ENCODE measurements at places on chromosomes 6 and 20. TPM values are rescaled to one million over a fixed set of nuclear protein-coding genes. Genes with fewer than 3 reads are reported as not detected.

Gene ZBTB22
- 22.8 TPM for total RNA-seq

Gene SLC23A2
- total RNA-seq: 43.7 TPM

Gene DZANK1
- 10.6 TPM for total RNA-seq

Gene RAB32
- total RNA-seq: 22.2 TPM

Gene MYLK2
- 0.22 TPM for total RNA-seq

Gene TBXT
- not detected for total RNA-seq

Gene FILIP1
- 2.2 TPM for total RNA-seq

Gene STAU1
- 161 TPM for total RNA-seq

Gene CD83
- total RNA-seq: 4.7 TPM

Gene COX4I2
- 3.8 TPM for total RNA-seq

Gene SYCP2
- 6.9 TPM for total RNA-seq

DNA sequence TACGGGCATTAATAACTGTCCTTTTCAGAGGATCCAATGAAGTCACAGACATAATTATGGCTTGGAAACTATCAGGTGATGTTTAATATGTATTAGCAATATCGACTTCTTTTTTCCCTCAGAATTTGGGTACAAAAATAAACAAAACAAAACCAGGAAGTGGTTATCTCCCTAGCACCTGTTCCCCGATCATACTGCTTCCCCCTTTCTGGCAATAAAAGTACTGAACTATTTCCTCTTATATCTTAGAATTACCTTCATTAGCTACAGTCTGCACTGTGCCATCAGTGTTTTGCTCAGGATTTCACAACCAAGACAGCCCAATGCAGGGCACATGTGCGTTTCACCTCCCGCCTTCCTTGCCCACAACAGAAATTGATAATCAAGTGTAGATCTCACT, 216.9 kb upstream of the BTBD3 start:
- H3K4me3 ChIP-seq: no peak overlapping the region
- no peaks in the 10 kb centered on the region for H3K36me3 ChIP-seq
- no peak overlapping the region for H3K27ac ChIP-seq
- DNase-seq: no peak
- H3K27me3 ChIP-seq: no peaks in the 10 kb centered on the region
- H3K4me1 ChIP-seq: no peaks in the 10 kb centered on the region

DNA sequence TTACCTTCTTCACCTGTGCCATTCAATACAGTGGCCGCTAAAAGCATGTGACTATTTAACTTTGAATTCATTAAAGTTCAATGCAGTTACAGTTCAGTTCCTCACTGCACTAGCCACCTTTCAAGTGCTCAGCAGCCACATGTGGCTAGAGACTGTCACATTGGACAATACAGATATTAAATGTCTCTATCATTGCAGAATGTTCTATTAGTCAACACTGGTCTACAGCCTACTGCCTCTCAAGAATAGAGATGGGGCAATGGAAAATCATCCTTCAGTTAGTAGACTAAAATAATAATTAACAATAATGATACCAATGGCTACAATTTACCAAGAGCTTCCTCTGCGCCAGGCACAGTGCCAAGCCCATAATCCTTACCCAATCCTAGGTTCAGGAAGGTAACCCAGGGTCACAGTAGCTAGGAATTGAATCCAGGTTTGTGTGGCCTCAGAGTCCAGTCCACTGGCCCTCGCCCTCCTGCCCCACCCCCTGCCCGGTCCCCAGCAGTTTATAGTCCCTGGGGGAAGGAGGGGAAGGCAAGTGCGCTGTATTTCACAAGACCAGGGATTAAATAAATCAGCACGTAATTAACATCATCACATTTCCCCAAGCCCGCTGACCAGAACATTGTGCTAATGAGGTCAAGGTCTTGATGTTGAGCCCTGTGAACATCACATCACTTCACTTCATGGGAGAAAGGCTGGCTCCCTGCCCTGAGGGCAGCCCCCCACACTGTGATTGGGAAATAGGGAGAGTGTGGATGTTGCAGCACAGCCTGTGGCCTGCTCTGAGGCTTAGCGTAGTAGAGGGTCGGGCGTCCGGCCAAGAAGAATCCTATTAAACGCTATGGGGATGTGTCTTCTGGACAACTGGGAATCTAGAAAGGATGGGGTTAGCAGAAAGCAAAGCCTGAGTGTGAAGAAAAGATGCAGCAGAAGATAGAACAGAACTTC, 147.2 kb downstream of the VEGFA start:
- peak overlapping the region; percentile 50 for H3K27ac ChIP-seq
- DNase-seq: peak; percentile 30
- H3K27me3 ChIP-seq: no peaks in the 10 kb centered on the region
- H3K4me1 ChIP-seq: peaks cover 66% of the 10 kb centered on the region
- no peaks in the 10 kb centered on the region for H3K36me3 ChIP-seq
- H3K4me3 ChIP-seq: no peak overlapping the region

- no peaks in the 10 kb centered on the region for H3K36me3 ChIP-seq
- no peaks in the 10 kb centered on the region for H3K27me3 ChIP-seq
- H3K4me3 ChIP-seq: no peak overlapping the region
- no peaks in the 10 kb centered on the region for H3K4me1 ChIP-seq
- no peak for DNase-seq
Observed at GRCh38 chr20:15077733-15078250, 740.4 kb upstream of the FLRT3 start.

GRCh38 chr6:74269600-74269858, 573.5 kb downstream of the CD109 start:
- no peak for DNase-seq
- H3K27ac ChIP-seq: no peak overlapping the region
- H3K4me3 ChIP-seq: no peak overlapping the region
- no peaks in the 10 kb centered on the region for H3K27me3 ChIP-seq

- DNase-seq: no peak
- no peak overlapping the region for H3K27ac ChIP-seq
- H3K4me3 ChIP-seq: no peak overlapping the region
Observed at GRCh38 chr6:28343898-28344677, 5.7 kb upstream of the ZKSCAN3 start.

DNA sequence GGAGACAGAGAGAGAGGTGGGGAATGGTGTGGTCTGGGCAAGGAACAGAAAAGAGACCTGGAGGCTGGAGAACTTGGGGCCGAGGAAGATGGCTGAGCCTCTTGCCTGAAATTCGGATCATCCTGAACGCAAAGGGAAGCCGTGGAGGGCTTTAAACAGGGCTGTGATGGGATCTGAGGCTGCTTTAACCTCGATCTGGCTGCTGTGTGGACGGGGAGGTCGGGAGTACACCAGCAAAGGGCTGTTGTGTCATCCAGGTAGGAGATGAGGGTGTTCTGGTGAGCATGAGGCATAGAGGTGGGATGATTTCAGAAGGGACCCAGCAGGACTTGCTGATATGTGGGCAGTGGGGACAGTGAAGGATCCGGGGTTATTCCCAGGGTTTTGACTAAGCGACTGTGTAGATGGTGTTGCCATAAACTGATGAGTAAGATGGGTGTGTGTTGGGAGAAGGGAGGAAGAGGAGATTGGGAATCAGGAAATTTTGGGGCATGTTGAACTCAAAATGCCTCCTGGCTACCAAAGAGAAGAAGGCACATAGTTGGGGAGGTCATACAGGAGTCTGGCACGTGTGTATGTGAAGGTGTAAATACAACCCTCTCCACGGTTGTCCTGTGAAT, 158.5 kb downstream of the NFATC2 start:
- H3K27me3 ChIP-seq: no peaks in the 10 kb centered on the region
- no peak overlapping the region for H3K27ac ChIP-seq
- H3K4me1 ChIP-seq: peaks cover 19% of the 10 kb centered on the region
- no peak for DNase-seq
- no peak overlapping the region for H3K4me3 ChIP-seq

DNA sequence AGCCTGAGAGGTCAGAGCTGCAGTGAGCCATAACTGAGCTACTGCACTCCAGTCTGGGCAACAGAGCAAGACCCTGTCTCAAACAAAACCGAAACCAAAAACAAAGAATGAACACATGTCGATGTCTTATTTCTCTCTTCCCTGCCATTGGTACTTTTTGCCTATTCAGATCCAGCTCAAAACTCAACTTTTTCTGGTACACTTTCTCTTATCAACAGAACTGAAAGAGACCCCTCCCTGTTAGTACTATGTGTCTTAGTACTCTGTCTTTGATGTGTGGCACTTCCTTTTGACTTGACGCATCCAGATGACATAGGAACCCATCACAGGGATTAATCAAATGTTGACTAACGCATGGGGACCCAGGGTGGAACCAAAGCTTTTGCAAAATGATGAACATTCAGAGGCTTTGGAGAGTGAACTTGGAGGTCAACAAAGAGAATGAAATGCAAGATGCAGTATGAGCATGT, 44.8 kb downstream of the AKAP12 start:
- H3K27me3 ChIP-seq: no peaks in the 10 kb centered on the region
- no peak for DNase-seq
- H3K27ac ChIP-seq: peak overlapping the region; percentile 24
- H3K4me1 ChIP-seq: peaks cover 44% of the 10 kb centered on the region
- H3K36me3 ChIP-seq: no peaks in the 10 kb centered on the region

DNA sequence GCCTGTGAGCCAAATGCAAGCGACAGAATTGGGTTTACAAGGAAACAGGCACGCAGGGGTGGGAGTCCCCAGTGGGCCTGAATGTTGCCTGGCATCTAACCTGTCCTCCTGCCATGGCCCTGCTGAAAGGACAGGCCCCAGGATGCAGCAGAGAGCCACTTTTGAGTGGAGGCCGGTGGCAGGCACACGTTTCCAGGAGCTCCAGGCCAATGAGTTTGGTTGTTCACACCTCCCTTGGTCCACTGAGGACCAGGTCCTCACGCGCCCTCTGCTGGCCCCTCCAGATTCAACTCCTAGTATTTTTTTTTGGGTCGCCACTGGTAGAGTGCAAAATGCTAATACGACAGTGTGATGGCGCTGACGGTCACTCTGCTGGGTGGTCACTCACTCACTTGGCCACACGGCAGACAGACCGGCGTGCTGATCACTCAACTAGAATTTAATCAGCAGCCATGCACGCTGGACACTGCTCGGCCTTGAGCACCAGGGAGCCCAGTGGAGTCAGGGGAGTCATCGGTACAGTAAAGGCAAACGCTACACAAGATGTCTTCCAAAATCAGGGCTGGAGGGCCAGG, 81.7 kb upstream of the NFATC2 start:
- DNase-seq: peak; percentile 42
- H3K4me1 ChIP-seq: peaks cover 5% of the 10 kb centered on the region

DNA sequence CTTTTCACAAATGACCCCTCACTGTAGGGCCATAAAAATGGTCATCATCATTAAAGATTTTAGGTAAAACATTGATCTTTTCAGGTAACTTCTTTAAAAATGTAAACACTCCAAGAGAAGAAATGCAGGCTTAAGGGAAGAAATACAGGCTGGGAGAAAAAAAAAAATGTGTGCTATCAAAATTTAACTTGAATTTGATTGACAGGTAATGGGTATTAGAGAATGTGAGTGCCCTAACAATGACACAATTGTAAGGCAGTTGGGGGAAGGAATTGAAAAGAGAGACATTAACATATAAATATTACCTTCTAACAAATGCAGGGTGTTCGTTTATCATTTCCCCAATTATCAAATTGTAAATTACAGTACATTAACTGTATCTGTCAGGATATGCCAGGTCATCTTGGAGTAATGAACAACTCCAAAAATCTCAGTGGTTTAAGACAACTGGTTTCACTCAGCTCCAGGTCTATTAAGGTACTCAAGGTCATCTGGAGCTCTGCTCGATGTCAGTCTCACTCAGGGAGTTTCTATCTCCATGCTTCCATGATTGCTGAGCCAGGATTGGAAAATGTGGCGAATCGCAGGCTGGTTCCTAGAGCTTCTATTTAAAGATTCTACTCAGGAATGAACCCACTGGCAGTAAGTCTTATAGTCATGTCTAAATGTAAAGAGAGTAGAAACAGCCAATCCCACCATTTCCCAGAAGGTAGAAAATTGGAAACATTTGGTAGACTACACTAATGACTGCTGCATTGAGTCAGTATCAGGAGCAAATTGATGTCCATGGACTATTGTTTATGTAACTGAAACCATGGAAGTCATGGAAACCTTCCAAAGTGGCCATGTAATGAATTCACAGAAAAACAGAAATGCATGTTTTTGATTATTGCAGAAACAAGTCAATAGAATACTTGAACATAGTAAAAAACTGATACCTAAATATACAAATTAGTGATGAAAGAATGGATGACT, 55.6 kb downstream of the FRK start:
- H3K36me3 ChIP-seq: no peaks in the 10 kb centered on the region
- DNase-seq: no peak
- no peaks in the 10 kb centered on the region for H3K4me1 ChIP-seq
- no peak overlapping the region for H3K4me3 ChIP-seq
- H3K27ac ChIP-seq: no peak overlapping the region

GRCh38 chr6:73694711-73695411, 1.1 kb upstream of the CD109 start:
- H3K27ac ChIP-seq: no peak overlapping the region
- no peaks in the 10 kb centered on the region for H3K27me3 ChIP-seq
- no peaks in the 10 kb centered on the region for H3K36me3 ChIP-seq
- no peak overlapping the region for H3K4me3 ChIP-seq
- no peaks in the 10 kb centered on the region for H3K4me1 ChIP-seq
- no peak for DNase-seq

- DNase-seq: no peak
- H3K27ac ChIP-seq: no peak overlapping the region
- peaks cover 15% of the 10 kb centered on the region for H3K36me3 ChIP-seq
- no peak overlapping the region for H3K4me3 ChIP-seq
- H3K27me3 ChIP-seq: no peaks in the 10 kb centered on the region
Observed at GRCh38 chr20:25669826-25670422, 26.7 kb downstream of the ZNF337 start.

DNA sequence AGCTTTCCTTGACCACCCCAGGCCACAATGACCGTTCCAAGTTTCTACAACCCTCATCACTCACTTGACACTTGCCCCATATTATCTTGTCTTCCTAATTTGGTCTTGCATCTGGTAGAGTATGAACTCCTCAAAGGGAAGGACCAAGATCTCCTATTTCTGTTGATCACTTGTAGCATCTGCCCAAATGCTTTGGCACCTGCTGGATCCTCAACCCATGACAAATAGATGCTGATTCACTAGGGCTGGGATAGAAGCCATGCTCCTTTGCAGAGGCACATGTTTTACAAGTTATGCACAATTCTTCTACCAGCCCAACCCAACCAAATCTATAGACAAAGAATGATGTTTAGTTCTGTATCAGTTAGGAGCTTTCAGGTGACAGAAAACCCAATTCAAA, 110.7 kb downstream of the UNC5CL start:
- DNase-seq: no peak
- no peaks in the 10 kb centered on the region for H3K27me3 ChIP-seq
- H3K4me1 ChIP-seq: no peaks in the 10 kb centered on the region
- no peak overlapping the region for H3K27ac ChIP-seq
- no peak overlapping the region for H3K4me3 ChIP-seq
- no peaks in the 10 kb centered on the region for H3K36me3 ChIP-seq

DNA sequence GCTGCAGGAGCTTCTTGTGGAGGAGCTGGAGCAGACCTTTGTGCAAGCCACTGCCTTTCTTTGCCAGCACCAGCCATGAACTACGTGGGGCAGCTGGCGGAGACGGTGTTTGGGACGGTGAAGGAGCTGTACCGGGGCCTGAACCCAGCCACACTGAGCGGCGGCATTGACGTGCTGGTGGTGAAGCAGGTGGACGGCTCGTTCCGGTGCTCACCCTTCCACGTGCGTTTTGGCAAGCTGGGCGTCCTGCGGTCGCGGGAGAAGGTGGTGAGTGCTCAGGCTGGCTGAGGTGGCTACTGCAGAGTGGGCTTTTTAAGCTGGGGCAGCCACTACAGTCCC, 5.1 kb downstream of the LPIN3 start:
- H3K27me3 ChIP-seq: no peaks in the 10 kb centered on the region
- H3K27ac ChIP-seq: no peak overlapping the region
- H3K4me3 ChIP-seq: no peak overlapping the region
- DNase-seq: no peak

- H3K4me1 ChIP-seq: no peaks in the 10 kb centered on the region
- no peak overlapping the region for H3K27ac ChIP-seq
- DNase-seq: no peak
- H3K4me3 ChIP-seq: no peak overlapping the region
- H3K27me3 ChIP-seq: no peaks in the 10 kb centered on the region
Observed at GRCh38 chr6:166744223-166745134, 117.4 kb upstream of the RPS6KA2 start.

Data from thyroid gland (tissue), 4 donors.